ENCODE measurements at places on chromosomes 16 and 17. TPM values are rescaled to one million over a fixed set of nuclear protein-coding genes. Genes with fewer than 3 reads are reported as not detected.

GRCh38 chr17:46151762-46152161, 41.5 kb downstream of the KANSL1 start:
- H3K27ac ChIP-seq: no peak overlapping the region
- H3K36me3 ChIP-seq: peaks cover 14% of the 10 kb centered on the region
- no peak overlapping the region for H3K4me3 ChIP-seq
- H3K4me1 ChIP-seq: peaks cover 67% of the 10 kb centered on the region

GRCh38 chr17:43737722-43738121, 20.9 kb downstream of the SOST start:
- no peak for DNase-seq
- no peak overlapping the region for H3K27ac ChIP-seq
- no peaks in the 10 kb centered on the region for H3K27me3 ChIP-seq

DNA sequence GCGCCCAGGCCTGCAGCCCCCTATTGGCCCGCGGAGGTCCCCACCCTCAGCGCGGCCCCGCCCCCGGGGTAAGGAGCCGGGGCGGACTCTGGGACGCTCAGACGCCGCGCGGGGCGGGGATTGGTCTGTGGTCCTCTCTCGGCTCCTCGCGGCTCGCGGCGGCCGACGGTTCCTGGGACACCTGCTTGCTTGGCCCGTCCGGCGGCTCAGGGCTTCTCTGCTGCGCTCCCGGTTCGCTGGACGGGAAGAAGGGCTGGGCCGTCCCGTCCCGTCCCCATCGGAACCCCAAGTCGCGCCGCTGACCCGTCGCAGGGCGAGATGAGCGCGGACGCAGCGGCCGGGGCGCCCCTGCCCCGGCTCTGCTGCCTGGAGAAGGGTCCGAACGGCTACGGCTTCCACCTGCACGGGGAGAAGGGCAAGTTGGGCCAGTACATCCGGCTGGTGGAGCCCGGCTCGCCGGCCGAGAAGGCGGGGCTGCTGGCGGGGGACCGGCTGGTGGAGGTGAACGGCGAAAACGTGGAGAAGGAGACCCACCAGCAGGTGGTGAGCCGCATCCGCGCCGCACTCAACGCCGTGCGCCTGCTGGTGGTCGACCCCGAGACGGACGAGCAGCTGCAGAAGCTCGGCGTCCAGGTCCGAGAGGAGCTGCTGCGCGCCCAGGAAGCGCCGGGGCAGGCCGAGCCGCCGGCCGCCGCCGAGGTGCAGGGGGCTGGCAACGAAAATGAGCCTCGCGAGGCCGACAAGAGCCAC, at the start of gene NHERF1:
NHERF1 (plus strand) TSS at position 100 of the 750 bp plus-strand sequence; CDS start at position 319, 219 bp downstream.
- peaks cover 48% of the 10 kb centered on the region for H3K4me1 ChIP-seq
- H3K4me3 ChIP-seq: peak within 1 kb of the TSS; percentile 94
- H3K27me3 ChIP-seq: peaks cover 21% of the 10 kb centered on the region
- DNase-seq: peak; percentile 97

GRCh38 chr17:55426851-55427586, 5.4 kb upstream of the MMD start:
- peaks cover 12% of the 10 kb centered on the region for H3K4me1 ChIP-seq
- peaks cover 4% of the 10 kb centered on the region for H3K27me3 ChIP-seq
- H3K36me3 ChIP-seq: no peaks in the 10 kb centered on the region
- H3K4me3 ChIP-seq: no peak overlapping the region
- no peak overlapping the region for H3K27ac ChIP-seq

Gene TNP2
- not detected for total RNA-seq

DNA sequence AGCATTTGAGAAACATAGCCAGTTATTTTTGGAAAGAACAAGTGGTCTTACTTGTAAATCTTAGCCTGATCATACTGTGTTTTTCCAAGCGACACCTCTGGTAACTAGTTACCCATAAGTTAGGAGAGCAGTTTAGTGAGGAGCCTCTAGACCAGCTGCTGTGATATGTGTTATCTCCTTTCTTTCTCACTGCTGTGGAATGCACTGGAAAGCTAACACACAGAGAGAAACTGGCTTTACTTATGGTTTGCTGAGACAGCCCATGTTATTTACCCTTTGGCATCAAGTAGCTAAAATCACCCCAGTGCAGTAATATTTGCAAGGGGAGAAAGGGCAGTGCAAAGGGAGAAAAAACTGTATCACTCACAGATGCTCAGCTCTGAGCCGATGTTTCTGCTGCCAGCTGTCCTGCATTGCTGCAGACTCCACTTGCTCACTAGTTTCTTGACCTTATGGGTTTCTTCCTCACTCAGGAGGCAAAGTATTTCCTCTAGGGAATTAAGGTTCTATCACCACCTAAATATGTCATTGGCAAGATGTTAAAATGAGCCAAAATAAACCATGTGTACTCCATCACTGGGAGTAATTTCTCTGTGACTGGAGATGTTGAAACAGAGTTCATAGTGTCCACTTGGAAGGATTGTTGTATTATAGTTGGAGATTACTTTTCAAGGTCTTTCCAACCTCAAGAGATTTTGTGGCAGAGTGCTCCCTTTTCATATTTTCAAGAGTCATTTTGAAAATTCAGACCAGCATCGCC, 2.3 kb downstream of the RBFOX1 start:
- no peaks in the 10 kb centered on the region for H3K4me1 ChIP-seq
- peaks cover 9% of the 10 kb centered on the region for H3K27me3 ChIP-seq
- H3K27ac ChIP-seq: no peak overlapping the region

GRCh38 chr17:50861822-50862528, 4.2 kb downstream of the TOB1 start:
- no peak overlapping the region for H3K4me3 ChIP-seq
- DNase-seq: no peak
- no peak overlapping the region for H3K27ac ChIP-seq

- H3K27me3 ChIP-seq: peaks cover 14% of the 10 kb centered on the region
- peaks cover 3% of the 10 kb centered on the region for H3K36me3 ChIP-seq
- H3K4me1 ChIP-seq: peaks cover 5% of the 10 kb centered on the region
- H3K4me3 ChIP-seq: no peak overlapping the region
- DNase-seq: no peak
- no peak overlapping the region for H3K27ac ChIP-seq
These were observed 301 bp upstream of the ULK2 start for GRCh38 chr17:19868079-19868395.

Gene CES1
- total RNA-seq: not detected

- DNase-seq: no peak
- H3K36me3 ChIP-seq: no peaks in the 10 kb centered on the region
- H3K27me3 ChIP-seq: no peaks in the 10 kb centered on the region
- peaks cover 25% of the 10 kb centered on the region for H3K4me1 ChIP-seq
- H3K27ac ChIP-seq: no peak overlapping the region
These were observed 166.3 kb downstream of the MSI2 start for GRCh38 chr17:57422574-57423164.

- no peaks in the 10 kb centered on the region for H3K4me1 ChIP-seq
- no peak for DNase-seq
- no peak overlapping the region for H3K4me3 ChIP-seq
- no peak overlapping the region for H3K27ac ChIP-seq
- H3K27me3 ChIP-seq: peaks cover 2% of the 10 kb centered on the region
These were observed 18.6 kb upstream of the HAPSTR1 start for GRCh38 chr16:9072806-9073341.

DNA sequence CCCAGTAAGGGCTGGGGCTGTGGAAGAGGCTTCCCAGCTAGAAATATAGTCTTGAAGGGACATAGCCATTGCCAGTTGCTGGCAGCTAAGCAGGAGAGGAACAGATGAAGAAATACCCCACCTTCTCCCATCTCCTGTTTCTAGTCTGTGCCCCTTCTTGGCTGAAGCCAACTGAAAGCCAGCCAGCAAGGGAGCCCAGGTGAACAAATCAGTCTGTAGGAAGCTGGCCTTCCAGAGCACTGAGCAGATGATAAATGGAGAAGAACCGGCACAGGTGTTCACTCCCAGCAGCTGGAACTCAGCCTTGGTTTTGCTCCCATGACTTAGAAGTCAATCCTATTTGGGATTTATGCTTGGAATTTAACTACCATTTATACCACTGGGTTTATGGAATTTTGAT, 69.2 kb upstream of the DHX40 start:
- no peak overlapping the region for H3K27ac ChIP-seq
- no peaks in the 10 kb centered on the region for H3K36me3 ChIP-seq
- no peaks in the 10 kb centered on the region for H3K27me3 ChIP-seq
- H3K4me3 ChIP-seq: no peak overlapping the region

Gene CSF3
- total RNA-seq: not detected

GRCh38 chr16:89071686-89072547, 21.7 kb upstream of the ACSF3 start:
- no peaks in the 10 kb centered on the region for H3K4me1 ChIP-seq
- no peak for DNase-seq
- H3K4me3 ChIP-seq: no peak overlapping the region
- H3K27ac ChIP-seq: no peak overlapping the region

- no peak overlapping the region for H3K4me3 ChIP-seq
- peaks cover 25% of the 10 kb centered on the region for H3K27me3 ChIP-seq
- no peak for DNase-seq
- peaks cover 24% of the 10 kb centered on the region for H3K4me1 ChIP-seq
- no peak overlapping the region for H3K27ac ChIP-seq
These were observed 3.8 kb upstream of the SAMD14 start for GRCh38 chr17:50133769-50134099.

Gene RNF227
- total RNA-seq: 0.77 TPM

Measured in endothelial cell (in vitro differentiated cells).